ENCODE measurements at places on chromosomes 16 and 17.

DNA sequence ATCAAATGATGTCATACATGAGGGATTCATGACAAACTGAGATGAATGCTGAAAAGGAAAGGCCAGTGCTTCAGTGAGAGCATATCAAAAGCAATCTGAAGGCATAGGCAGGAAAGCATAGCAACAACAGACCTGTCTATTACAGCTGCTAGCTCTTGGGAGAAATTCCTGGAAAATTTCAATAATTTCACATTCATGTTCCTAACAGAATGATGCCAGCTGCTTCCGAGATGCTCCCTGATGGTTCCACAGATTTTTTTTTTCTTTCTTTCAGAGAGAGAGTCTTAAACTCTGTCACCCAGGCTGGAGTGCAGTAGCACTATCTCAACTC is 50.3 kb upstream of the CLEC3A start:
- DNase-seq, result no peak

- DNase-seq, result no peak
Observed at GRCh38 chr16:86471896-86472295, 38.4 kb upstream of the FOXF1 start.

DNA sequence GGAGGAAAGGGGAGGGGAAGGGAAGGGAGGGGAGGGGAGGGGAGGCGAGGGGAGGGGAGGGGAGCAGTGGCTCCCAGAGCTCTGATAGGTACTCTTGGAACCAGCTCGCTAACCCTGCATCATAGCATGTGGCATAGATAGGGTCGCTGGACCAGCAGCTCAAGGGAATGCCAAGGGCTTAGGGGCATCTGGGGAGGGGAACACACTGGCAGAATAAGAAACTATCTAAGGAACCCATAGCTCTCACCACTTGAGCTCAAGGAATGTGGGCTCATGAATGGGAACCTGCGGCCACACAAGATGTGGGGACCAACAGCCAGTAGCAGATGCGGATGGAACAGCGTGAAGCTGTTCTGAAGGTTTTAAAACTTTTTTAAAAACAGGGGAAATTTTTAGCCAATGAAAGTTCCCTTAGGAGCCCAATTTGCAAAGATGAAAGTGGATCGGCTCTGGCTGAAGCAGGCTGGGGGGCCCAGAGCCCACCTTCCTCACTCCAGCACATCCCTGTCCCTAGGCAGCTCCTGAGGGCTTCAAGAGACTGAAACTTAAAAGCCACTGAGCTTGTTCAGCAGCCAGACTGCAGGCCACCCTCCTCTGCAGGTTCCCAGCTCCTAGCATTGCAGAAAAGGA is 46.9 kb downstream of the PIMREG start:
- DNase-seq, result no peak

GRCh38 chr17:66268247-66268927 is 34.0 kb upstream of the PRKCA start:
- peak; percentile 77 for DNase-seq

- DNase-seq, result peak; percentile 32
Observed at GRCh38 chr16:27315333-27316037, 1.7 kb downstream of the IL4R start.

- no peak for DNase-seq
Observed at GRCh38 chr17:51154176-51154575, 817 bp downstream of the NME1 start.

DNA sequence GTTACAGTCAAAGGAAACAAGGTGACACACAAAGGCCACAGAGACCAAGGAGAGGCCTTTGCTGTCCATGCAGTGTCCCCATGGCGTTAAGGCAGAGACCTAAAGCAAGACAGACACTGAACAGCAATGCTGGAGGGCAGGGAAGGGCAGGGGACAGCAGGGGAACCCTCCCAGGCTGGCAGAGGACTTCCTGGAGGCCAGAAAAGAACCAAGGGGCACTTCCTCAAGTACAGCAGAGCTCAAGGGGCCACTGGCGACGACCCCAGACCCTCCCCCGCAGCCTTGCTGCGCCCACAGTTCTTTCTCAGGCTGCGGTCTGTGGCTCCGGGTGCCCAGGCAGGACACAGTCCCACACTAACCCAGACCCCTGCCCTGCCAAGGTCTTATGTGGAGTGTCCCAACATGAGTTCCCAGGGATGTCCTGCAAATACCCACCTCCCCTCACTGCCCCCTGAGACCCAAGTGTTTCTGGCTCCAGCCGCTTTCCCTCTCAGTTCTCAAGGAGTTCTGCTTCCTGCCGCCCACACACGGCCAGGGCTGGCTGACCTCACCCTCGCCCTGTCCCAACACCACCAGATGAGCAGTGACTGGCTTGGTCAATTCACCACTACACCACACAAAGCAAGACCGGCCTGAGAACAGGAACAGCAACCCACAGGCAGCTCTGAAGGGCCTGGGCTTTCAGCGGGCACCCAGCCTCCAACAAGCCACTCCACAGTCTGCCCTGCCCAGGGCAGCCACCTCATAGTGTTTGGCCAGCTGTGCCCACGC is 4.2 kb downstream of the CLCN7 start:
- peak; percentile 11 for DNase-seq

DNA sequence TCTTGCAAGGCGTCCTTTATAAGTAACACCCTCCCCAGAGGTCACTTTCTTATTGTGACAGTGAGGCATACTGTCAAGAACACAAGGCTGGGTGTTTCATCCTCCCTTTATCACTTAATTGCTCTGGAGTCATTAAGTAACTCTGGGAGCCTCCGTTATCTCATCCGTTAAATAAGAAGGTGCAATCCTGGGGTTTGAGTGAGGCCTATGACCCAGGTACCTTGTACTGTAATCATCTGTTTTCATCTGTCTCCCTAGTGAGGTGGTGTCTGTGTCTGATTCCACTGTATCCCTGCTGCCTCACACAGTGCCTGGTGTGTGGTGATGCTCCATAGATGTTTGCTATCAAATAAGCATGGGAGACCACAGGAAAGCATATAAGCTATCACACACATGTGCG is 17.7 kb downstream of the TNS4 start:
- DNase-seq, result no peak

DNA sequence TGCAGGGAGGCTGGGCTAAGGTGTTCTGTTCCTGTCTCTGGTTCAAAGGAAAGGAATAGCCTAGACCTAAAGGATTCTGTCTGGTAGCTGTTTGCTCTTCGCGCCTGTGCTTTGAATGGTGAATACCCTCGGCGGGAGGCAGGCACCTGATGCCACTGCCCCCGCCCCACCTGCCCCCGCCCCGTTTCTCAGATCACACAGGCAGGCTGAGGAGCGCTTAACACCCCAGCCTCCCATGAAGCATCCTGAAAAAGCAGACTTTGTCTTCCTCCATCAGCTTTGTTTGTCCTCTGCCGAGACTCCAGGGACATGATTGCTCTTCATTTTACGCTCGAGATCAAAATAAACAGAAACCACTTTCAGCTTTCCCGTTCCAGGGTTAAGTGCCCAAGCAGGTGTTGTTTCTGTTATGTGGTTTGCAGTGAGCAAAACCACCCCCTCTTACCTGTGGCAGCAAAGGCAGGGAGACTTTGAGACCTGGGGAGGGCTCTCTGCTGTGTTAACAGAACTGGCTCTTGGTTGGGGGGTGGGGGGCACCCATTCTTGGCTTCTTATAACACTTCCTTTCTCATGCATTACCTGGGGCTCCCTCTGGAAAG is 452.1 kb downstream of the WWOX start:
- DNase-seq, result no peak

- DNase-seq, result peak; percentile 41
Observed at GRCh38 chr17:64216338-64217248, 46.5 kb downstream of the TEX2 start.

DNA sequence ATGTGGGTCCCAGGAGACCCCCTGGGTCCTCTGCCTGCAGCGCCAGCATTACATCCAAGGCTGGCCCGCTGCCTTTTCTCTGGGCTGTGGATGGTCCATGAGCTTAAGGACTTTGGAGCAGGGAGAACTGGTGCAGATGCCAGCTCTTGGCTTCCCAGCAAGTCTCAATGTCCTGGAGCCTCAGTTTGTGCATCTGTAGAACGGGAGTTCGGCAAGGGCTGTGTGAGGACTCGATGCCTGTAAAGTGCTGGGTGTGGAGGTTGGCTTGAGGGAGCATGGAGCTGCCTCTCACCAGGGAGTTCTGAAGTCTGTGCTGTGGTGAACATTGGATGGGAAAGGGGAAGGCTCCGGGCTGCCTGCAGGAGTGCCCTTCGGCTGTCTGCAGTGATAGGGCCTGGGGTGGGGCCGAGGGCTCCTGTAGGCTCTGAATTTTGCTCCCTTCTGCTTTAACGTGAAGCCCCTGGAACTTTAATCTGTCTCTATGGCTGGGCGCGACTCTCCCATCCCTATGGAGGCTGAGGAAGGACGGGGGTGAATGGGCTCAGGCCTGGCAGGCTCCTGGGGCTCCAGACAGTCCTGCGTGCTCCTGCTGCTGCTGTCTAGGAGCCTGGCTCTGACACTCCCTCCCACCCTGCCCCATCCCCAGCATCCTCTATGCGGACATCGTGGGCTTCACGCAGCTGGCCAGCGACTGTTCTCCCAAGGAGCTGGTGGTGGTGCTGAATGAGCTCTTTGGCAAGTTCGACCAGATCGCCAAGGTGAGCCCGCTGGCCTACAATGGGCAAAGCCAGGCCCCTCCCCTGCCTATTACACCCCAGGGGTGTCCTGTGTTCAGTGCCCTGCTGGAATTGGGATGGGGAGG is 27.9 kb downstream of the ADCY7 start:
- no peak for DNase-seq

GRCh38 chr16:71242601-71243000 is 12.1 kb upstream of the HYDIN start:
- no peak for DNase-seq

All from fibroblast of gingiva (primary cell).